ENCODE measurements at places on chromosomes 4 and X. TPM values are rescaled to one million over a fixed set of nuclear protein-coding genes. Genes with fewer than 3 reads are reported as not detected.

Gene SPP1
- polyA plus RNA-seq, result 29.4 TPM

Gene HAUS3
- polyA plus RNA-seq, result 6.0 TPM

Gene GDI1
- polyA plus RNA-seq, result 51.1 TPM

Gene ATP5ME
- 1,156 TPM for polyA plus RNA-seq
